ENCODE measurements at places on chromosomes 11 and 22. TPM values are rescaled to one million over a fixed set of nuclear protein-coding genes. Genes with fewer than 3 reads are reported as not detected.

Gene IL18
- not detected for total RNA-seq

Gene RAB38
- 0.72 TPM for total RNA-seq

Gene ANKK1
- 0.07 TPM for total RNA-seq

Gene RBMXL2
- total RNA-seq = not detected

Gene MGAT3
- 0.40 TPM for total RNA-seq

Gene SGSM1
- total RNA-seq = 0.12 TPM

Gene DSCAML1
- 0.30 TPM for total RNA-seq

Gene WNT11
- not detected for total RNA-seq

DNA sequence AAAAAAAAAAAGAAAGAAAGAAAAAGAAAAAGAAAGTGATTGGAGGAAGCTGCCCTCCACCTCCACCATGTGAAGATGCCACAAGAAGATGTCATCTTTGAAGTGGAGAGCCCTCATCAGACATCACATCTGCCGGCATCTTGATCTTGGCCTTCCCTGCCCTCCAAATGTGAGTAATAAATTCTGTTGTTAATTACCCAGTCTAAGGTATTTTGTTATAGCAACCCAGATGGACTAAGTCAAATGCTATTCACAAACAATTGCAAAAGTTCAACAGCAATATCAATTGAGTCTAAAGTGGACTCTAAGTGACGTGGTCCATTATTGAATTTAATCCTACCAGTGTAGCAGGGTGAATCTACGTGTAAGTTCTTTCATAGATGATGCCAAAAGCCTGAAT is 55.9 kb upstream of the NUP160 start:
- H3K36me3 ChIP-seq = no peaks in the 10 kb centered on the region
- no peak overlapping the region for H3K27ac ChIP-seq
- no peak overlapping the region for H3K4me3 ChIP-seq
- no peak for DNase-seq

- no peak overlapping the region for H3K4me3 ChIP-seq
- H3K27ac ChIP-seq = no peak overlapping the region
- H3K27me3 ChIP-seq = peaks cover 2% of the 10 kb centered on the region
- no peak for DNase-seq
- H3K4me1 ChIP-seq = no peaks in the 10 kb centered on the region
These were observed 47.6 kb upstream of the TEAD1 start for GRCh38 chr11:12626616-12627015.

DNA sequence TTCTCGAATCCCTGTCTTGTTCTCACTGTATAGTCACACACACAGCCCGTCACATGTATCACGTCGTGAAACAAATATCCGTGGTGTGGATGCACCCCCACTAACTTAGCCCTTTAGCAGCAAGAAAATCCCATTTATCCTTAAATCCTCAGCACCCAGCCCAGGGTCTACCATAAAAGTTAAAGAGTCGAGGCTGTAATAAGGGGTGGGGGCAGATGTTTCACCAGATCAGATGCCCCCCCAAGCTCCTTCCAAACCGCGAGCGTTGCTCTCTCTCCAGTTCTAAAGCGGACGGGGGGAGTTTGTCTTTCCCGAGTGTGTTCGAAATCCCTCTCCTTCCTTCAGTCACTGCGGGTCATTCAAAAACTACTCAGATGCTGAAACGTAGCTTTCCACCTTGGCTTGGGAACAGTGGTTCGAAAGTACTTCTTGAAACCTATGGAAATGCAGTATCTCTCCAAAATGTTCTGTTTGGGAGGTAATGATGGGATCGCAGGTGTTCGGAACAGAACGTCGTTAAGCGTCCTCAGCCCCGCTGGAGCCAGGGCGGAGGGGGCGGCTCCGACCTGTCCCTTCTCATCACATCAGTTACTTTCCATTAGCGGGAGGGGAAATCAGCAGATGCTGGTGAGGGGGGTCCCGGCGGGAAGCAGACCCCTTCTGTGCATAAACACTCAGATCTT is 156.2 kb downstream of the BRD1 start:
- DNase-seq = no peak
- H3K27me3 ChIP-seq = peaks cover 25% of the 10 kb centered on the region

DNA sequence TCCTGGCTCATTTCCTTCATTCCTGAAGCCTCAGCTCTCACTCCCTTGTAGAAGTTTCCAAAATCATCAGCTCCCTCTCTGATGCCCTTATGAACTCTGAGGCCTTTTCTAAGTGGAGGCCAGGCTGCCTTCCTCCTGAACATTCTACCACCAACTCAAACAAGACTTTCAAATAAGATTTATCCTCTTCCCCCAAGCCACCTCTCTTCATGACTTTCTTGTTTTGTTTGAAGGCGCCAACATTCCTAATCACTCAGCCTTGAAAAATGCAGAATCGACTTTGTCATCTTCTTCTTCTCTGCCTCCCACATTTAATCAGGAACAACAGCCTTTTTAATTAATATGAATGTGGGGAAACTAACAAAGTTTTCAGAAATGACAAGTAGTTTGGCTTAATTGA is 927.9 kb downstream of the OPCML start:
- H3K36me3 ChIP-seq = no peaks in the 10 kb centered on the region
- DNase-seq = no peak
- no peaks in the 10 kb centered on the region for H3K27me3 ChIP-seq
- H3K27ac ChIP-seq = no peak overlapping the region
- no peaks in the 10 kb centered on the region for H3K4me1 ChIP-seq
- H3K4me3 ChIP-seq = no peak overlapping the region

DNA sequence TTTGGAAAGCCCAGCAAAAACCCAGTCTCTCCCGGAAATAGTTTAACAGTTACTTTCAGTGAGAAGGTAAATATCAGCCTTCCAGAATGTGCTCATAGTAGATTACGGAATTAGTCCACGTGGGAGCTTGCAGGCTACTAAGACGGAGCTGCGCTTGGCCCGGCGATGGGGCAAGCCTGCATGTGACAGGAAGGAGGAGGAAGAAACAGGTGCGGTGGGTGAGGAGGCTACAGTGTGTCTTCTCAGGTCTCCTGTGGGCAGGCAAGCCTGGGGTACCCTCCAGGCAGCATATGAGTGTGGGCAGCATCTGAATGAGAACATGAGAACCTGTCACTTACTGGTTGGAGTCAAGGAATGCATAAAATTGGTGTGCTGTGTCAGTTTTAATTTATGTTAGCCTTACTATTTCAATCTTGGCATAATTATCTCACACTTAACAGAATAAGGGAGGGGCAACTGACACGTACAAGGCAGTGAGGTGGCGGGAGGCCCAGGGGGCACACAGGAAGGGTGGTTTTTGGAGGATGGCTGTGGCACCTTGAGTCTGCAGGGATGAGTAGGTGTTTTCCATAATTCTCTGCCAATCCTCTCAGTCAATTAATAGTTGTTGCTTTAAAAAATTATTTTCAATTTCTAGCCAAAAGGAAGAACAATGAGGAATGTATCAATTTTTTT is 35.7 kb downstream of the CLMP start:
- H3K36me3 ChIP-seq = no peaks in the 10 kb centered on the region
- peak overlapping the region; percentile 28 for H3K27ac ChIP-seq
- peaks cover 17% of the 10 kb centered on the region for H3K4me1 ChIP-seq
- peak; percentile 70 for DNase-seq

DNA sequence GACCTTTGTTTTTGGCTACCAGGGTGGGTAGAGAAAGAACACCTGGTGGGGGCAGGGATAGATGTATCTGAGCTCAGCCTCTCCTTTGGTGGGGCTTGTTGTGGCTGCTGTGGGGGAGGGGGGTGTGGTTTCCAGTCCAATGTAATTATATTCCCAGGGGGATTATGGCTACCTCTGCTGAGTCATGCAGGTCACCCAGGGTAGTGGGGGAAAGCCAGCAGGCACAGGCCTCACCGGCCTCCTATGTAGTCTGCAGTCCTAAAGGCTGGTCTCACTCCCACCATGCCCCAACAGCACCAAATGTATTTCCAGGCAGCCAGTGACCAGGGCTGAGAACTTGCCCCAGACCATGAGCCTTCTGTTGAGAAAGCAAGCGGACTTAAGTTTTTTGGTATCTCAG is 119.6 kb downstream of the DYNC2H1 start:
- no peak overlapping the region for H3K27ac ChIP-seq
- no peak overlapping the region for H3K4me3 ChIP-seq
- H3K4me1 ChIP-seq = no peaks in the 10 kb centered on the region
- peaks cover 3% of the 10 kb centered on the region for H3K36me3 ChIP-seq
- no peak for DNase-seq

- DNase-seq = no peak
- H3K27ac ChIP-seq = no peak overlapping the region
- H3K27me3 ChIP-seq = peaks cover 22% of the 10 kb centered on the region
- peaks cover 24% of the 10 kb centered on the region for H3K4me1 ChIP-seq
- no peaks in the 10 kb centered on the region for H3K36me3 ChIP-seq
- H3K4me3 ChIP-seq = peak overlapping the region; percentile 47
These were observed 3.4 kb upstream of the MCAM start for GRCh38 chr11:119320240-119320775.

DNA sequence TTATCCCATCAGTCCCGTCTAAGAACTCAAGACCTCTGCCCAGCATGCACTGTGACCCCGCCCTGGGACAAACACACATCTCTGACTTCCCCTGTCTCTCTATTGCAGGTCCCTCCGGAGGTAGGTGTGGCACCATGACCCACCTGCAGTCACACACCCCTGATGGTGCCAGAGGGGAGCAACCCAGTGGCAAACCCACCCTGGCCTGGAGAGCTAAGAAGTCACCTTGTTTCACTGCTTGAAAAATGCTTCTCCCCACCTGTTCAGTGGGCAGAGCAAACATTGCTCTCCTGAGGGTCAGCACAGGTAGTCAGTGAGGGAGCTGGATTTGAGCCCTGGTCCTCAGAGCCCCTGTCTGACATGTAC is 23.9 kb downstream of the CAPN1 start:
- H3K27me3 ChIP-seq = no peaks in the 10 kb centered on the region
- H3K4me1 ChIP-seq = no peaks in the 10 kb centered on the region
- no peak overlapping the region for H3K27ac ChIP-seq
- H3K36me3 ChIP-seq = peaks cover 6% of the 10 kb centered on the region

- no peak overlapping the region for H3K27ac ChIP-seq
- H3K4me3 ChIP-seq = no peak overlapping the region
- no peak for DNase-seq
- H3K36me3 ChIP-seq = no peaks in the 10 kb centered on the region
- peaks cover 33% of the 10 kb centered on the region for H3K4me1 ChIP-seq
- H3K27me3 ChIP-seq = peaks cover 16% of the 10 kb centered on the region
These were observed 18.8 kb downstream of the RTN4RL2 start for GRCh38 chr11:57479021-57479663.

DNA sequence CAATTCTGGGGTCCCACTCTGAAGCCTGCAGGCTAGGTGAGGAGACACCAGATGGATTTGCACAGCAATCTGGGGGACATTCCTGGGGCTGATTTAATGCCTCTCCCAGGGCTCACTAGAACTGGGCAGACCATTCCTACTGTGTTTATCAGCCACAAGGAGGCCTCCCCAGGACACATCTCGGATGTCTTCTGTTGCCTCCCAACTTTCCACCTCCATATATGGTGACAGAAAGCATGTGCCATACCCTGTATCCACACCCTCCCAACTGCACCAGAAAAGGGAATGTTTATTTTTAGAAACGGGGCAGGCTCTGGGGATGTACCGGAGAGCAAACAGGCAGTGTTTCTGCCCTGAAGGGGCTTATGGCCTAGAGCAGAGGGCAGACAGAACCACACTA is 181.8 kb downstream of the CSNK2A3 start:
- H3K4me3 ChIP-seq = no peak overlapping the region
- no peaks in the 10 kb centered on the region for H3K27me3 ChIP-seq
- H3K36me3 ChIP-seq = no peaks in the 10 kb centered on the region
- no peak for DNase-seq

DNA sequence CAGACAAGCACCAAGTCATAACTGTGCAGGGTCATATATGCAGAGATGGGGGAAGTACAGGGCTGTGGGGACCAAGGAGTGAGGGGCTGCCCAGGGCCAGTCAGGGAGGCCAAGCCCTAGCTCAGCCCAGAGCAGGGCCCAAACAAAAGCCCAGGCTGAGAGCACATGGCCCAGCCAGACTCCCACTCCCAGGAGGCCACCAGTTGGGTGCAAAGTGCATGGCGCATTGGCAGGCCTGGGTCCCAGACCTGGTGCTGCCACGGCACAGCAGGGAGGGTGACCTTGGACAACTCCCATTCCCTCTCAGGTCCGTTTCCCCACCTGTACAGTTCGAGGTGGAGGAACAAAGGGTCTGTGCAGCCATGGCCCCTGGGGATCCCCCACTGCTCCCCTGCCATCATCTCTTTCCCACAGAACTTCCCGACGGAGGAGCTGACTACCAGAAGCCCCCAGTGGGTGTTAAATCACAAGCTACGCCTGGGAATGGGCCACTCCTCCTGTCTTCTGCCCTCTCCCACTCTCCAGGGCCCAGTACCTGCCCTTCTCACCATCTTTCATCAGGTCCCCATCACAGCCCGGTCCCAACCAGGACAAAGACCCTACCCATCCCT is 608 bp downstream of the NIPSNAP1 start:
- DNase-seq = peak; percentile 16
- H3K4me1 ChIP-seq = peaks cover 17% of the 10 kb centered on the region
- peak overlapping the region; percentile 81 for H3K27ac ChIP-seq
- H3K36me3 ChIP-seq = peaks cover 3% of the 10 kb centered on the region
- no peaks in the 10 kb centered on the region for H3K27me3 ChIP-seq

DNA sequence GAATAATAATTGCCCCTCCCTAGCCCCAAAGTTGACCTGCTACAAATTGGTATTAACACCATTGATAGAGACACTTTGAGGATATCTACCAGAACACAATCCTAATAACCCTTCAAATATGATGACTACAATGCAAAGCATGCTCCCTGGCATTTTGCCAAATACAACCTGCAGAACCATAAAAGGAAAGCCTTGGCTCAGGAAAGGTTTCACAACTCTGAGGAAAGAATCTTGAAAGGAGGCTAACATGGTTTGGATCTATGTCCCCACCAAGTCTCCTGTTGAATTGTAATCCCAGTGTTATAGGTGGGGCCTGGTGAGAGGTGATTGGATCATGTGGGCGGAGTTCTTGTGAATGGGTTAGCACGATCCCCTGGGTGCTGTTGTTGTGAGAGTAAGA is 140.4 kb upstream of the ARHGAP42 start:
- DNase-seq = no peak
- no peak overlapping the region for H3K4me3 ChIP-seq
- no peak overlapping the region for H3K27ac ChIP-seq
- H3K4me1 ChIP-seq = no peaks in the 10 kb centered on the region

GRCh38 chr11:94550513-94550912 is 6.8 kb downstream of the FUT4 start:
- no peaks in the 10 kb centered on the region for H3K27me3 ChIP-seq
- H3K36me3 ChIP-seq = peaks cover 2% of the 10 kb centered on the region
- peaks cover 22% of the 10 kb centered on the region for H3K4me1 ChIP-seq
- H3K27ac ChIP-seq = no peak overlapping the region
- no peak for DNase-seq
- no peak overlapping the region for H3K4me3 ChIP-seq

- H3K36me3 ChIP-seq = peaks cover under 1% of the 10 kb centered on the region
- DNase-seq = no peak
- no peak overlapping the region for H3K4me3 ChIP-seq
- H3K27me3 ChIP-seq = no peaks in the 10 kb centered on the region
- no peak overlapping the region for H3K27ac ChIP-seq
- no peaks in the 10 kb centered on the region for H3K4me1 ChIP-seq
These were observed 43.4 kb upstream of the PITPNB start for GRCh38 chr22:27962268-27963044.
